Ovary (tissue), 10 donors: ENCODE measurements at places on chromosomes 6 and 20. TPM values are rescaled to one million over a fixed set of nuclear protein-coding genes. Genes with fewer than 3 reads are reported as not detected.

The DEFB127 gene
- total RNA-seq: not detected

The CGAS gene
- total RNA-seq: 2.8 TPM

The SAPCD1 gene
- 0.94 TPM for total RNA-seq

The INSM1 gene
- not detected for total RNA-seq

The SAMD10 gene
- 0.92 TPM for total RNA-seq

The TCP11 gene
- total RNA-seq: 0.18 TPM

The MAS1 gene
- total RNA-seq: 0.11 TPM

The COL21A1 gene
- total RNA-seq: 2.9 TPM

DNA sequence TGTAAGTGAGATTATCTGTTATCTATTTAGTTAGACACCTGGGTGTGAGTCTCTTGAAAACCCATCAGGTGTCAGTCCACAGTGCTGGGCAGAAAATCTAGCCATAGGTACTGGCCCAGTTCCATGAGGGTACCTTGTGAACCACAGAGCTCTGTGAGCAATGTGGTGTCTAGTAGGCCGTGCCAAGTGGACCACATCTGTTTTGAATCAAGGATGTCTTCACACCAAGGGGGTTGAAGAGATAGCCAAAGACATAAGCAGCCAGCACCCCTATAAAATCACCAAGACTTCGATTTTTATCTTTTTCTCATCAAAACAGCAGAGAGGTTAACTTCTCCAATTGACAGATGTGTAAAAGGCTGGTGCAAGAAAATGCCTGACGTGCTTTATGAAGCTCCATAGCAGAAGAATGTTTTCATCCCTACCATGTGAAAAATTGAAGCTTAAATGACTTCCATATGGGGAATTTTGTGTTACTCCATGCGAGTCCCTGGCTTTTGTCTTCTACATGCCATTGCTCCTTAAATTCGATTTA is 368.7 kb downstream of the HAO1 start:
- DNase-seq: no peak

DNA sequence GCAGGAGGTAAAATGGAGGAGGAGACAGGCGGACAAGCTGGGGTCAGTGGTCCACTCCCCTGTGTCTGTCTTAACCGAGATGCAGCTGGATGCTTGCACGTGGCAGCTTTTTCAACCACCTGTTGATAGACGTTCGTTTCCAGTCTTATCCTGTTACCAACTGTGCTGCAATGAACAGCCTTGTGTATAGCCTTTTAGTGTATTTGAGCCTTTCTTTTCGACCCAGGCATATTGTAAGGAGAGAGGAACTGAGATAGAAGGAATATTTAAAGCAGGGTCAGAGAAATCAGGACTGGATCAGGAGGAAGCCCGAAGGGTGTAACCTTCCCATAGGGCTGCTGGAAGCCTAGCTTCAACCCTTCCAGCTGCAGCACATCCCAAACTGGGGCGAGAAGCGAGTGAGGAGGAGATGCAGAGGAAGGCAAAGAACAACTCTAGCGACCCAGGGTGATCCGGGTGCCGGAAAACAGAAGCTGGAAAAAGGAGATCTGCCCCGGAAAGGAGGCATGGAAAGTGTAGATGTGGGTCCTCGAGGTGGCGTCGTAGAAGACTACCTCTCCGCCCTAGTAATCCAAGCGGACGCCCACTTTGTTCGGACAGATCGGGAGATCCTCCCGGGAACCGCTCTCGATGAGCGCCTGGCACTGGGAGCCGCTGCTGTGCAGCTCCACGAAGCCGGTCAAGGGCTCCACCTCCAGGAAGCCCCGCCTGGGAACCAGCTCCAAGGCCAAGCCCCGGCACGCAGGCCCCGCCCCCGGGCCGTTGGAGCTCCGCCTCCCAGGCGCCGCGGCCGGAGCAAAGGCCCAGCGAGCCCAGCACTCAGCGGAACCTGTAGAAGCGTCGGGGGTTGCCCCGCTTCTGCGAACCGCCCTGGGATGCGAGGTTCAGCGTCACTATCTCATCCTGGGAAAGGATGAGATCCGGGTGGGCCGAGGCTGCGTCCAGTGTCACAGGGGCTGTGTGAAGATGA is 11.2 kb downstream of the TRIM31 start:
- DNase-seq: peak; percentile 88

- no peak for DNase-seq
These were observed 146.7 kb upstream of the TBX18 start for GRCh38 chr6:84910906-84911607.

- no peak for DNase-seq
These were observed 41.7 kb upstream of the NAA20 start for GRCh38 chr20:19975436-19975799.

- DNase-seq: no peak
These were observed 266.2 kb upstream of the ZFP64 start for GRCh38 chr20:52457826-52458225.

DNA sequence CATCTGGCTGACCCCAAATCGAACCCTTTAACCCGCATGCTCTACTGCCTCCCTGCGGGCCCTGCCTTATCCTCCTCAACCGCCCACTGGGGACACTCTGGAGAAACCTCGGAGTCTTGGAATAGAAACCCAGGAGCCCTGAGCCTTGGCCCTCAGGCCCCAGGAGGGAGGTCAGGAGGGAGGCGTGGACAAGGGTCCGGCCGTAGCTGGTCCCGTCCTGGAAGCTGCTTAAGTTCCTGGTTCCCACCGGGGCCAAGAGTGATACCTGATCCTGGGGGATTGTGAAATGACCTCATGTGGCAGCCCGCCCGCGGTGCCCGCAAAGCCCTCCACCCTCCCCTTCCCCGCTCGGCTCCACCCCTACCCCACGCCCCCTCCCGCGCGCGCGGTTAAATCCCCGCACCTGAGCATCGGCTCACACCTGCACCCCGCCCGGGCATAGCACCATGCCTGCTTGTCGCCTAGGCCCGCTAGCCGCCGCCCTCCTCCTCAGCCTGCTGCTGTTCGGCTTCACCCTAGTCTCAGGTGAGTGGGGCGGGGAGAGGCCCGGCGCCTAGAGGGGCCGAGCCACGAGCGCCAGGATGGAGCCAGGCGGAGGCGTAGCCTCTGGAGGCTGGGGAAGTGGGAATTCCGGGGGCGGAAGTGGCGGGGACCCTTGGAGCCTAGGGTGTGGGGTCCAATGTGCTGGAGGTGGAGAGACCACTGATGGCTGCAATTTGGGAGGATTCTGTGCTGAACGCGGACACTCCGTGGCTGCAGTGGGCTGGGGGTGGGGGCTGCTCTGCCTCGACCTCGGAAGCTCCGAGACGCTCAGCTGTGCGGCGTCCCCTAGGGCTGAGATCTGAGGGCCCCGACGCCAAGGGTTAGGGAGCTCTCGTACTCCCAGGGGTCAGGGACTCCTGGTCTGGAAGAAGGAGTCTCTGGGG is at the start of gene WFDC2:
Gene WFDC2, plus strand, starts transcription at position 418 of the 926 bp plus-strand sequence. Its CDS starts 29 bp downstream, at position 447.
- peak; percentile 25 for DNase-seq

DNA sequence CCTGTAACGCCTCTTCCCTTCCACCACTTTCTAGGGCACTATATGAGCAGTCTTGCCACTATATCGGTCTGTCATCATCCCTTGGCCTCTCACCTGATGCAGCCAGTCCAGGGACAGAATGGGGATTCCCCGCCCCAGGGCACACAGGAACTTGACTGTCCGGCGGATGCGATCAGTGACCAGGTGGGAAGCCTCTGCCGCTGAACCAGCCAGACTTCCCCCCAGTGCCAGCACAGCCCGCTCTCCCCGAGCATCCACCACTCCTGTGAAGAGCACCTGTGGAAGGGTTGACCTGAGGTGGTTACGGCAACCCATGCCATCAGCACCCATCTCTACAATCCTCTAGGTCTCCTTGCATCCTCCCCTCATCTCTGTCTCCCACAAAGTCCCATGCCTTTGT is 12.2 kb upstream of the NRM start:
- peak; percentile 23 for DNase-seq

- DNase-seq: no peak
These were observed 1067.5 kb upstream of the MAP3K7 start for GRCh38 chr6:91654357-91654756.

DNA sequence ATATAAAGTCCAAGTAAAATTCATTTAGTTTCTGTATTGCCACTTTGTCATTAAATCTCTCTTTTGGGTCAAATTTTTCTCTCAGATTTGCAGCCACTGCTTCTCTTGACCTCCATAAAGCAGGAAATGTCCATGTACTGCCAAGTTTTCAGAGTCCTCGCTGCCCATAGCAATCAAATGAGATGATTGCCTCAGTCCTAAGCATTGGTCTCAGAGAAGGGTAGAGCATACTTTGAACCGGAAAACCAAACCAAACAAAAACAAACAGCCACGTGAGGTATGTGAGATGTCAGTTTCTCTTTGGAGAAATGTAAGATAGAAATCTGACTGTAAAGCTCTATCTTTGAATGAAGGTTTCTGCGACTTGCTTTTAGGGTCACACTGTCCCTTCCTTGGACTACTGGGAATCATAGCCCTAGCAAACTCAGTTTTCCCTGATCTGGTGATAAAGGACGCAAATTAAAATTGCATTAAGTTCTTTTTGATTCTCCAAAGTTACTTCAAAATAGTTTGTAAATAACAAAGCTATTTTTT is 505.4 kb upstream of the CITED2 start:
- DNase-seq: no peak

- peak; percentile 11 for DNase-seq
These were observed 29.1 kb downstream of the PLCG1 start for GRCh38 chr20:41166201-41167117.

- DNase-seq: no peak
These were observed 152.2 kb upstream of the AFDN start for GRCh38 chr6:167674486-167674885.

GRCh38 chr6:97129106-97129505 is 153.9 kb downstream of the MMS22L start:
- no peak for DNase-seq

GRCh38 chr6:15310680-15311079 is 64.8 kb downstream of the JARID2 start:
- DNase-seq: no peak

DNA sequence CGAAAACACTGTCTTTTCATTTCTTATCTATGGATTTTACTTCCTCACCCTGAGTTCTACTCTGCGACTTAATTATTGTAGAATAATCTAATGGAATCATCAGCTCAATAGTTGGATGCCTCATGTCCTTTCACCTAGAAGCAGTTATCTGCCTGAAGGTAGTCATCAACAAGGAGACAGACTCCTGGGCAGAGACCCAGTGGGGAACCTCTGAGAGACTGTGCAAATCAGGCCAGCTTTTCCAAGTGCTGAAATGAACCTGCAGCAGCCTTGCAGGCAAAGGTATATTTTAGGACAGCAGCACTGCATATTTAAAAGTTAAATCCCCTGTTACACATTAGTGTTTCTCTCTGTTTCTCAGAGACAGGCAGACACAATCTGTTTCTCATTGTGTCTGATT is 99.7 kb upstream of the STMND1 start:
- no peak for DNase-seq

GRCh38 chr20:1436263-1436662 is 30.4 kb downstream of the NSFL1C start:
- DNase-seq: no peak

DNA sequence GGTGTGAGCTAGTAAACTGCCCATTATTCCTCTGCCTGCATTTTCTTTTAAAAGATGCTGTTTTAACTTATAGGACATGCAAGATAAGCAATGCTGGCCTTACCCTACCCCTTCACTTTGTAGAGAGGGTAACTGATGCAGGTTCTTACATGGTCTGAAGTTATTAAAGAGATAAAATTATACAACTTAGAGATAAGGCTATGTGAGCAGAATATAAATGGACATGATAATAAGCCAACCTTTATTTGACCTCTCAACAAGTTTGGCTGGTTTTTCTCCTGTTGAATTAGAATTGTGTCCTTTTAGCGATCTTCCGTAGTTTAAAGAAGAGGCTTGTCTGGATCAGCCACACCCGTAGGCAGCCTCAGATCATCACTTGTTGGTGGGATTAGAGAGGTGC is 377.0 kb downstream of the BTBD3 start:
- no peak for DNase-seq

- DNase-seq: no peak
These were observed 120.0 kb downstream of the SIM1 start for GRCh38 chr6:100344761-100345160.

DNA sequence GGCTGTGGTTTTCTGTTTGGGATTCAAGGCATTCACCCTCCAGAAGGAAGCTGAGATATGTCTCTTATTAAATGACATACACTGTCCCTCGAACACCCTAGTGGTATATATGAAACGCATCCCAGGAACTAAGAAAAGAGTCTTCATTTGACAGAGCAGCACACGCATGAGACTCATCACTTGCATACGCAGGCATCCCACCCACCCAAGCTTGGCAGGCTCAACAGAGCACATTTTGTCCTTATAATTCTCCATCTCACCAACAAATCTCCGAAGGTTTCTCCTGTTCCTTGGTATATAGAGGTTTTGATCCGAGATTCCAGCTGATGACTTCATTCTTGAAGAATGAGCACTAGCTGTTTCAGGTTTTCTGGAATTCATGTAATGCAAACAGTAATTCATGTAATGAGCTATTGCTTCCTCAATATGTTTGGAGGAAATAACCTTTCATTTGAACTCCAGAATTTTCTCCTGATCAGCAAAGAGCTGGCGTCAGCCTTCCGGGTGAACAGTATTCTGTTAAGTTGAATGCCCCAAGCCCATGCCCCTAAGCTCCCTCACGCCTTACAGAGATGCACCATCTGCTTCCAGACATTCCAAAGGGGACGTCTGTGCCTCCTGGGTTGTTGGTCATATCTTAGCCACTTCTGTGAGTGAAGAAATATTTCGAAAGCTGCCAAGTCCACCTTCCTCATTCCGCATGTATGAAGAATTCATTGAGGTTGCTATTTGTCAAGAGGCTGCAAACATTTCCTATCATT is 66.0 kb upstream of the CDH4 start:
- DNase-seq: no peak

GRCh38 chr20:1949347-1950100 is 44.3 kb downstream of the PDYN start:
- no peak for DNase-seq

GRCh38 chr6:118298476-118299427 is 249.3 kb upstream of the PLN start:
- DNase-seq: no peak

- DNase-seq: no peak
These were observed 978.5 kb downstream of the TBC1D32 start for GRCh38 chr6:120355822-120356221.

DNA sequence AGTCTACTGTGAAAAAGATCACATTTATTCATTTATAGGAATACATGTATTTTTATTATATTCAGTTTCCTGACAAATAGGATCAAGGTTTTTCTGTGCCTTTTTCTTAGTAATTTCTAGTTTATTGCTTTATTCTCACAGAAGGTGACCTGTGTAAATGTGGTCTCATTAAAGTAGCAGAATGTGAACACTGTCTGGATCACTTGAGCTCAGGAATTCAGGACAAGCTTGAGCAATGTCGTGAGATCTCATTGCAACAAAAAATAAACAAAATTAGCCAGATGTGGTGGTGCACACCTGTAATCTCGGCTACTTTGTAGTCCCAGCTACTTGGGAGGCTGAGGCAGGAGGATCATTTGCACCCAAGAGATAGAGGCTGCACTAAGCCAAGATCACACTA is 516.7 kb downstream of the CDKAL1 start:
- no peak for DNase-seq
